ENCODE measurements at places on chromosomes 2 and 18.

DNA sequence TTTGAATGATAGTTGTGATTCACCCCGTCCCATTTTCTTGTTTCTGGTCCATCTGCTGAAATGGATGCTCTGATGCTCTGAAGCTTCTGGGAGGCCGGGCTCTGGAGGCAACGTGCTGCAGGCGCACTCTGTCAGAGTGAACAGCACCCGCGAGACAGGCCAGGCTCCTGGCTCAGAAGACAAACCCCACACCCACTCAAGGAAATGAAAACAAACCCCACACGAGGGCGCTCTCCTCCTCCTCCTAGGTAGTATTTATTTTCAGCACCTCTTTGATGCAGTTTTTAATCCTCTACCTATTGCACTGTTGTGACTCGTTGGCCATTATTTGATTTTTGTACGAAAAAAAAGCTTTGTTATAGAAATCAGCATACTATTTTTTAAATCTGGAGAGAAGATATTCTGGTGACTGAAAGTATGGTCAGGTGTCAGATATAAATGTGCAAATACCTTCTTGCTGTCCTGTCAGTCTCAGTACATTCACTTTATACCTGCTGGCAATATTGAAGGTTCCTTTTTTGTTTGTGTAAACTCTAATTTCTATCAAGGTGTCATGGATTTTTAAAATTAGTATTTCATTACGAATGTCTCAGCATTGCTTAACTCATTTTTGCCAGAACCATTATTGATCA is 10.3 kb upstream of the CHST10 start:
- DNase-seq = no peak

GRCh38 chr18:72895548-72895947 is 27.8 kb upstream of the NETO1 start:
- no peak for DNase-seq

DNA sequence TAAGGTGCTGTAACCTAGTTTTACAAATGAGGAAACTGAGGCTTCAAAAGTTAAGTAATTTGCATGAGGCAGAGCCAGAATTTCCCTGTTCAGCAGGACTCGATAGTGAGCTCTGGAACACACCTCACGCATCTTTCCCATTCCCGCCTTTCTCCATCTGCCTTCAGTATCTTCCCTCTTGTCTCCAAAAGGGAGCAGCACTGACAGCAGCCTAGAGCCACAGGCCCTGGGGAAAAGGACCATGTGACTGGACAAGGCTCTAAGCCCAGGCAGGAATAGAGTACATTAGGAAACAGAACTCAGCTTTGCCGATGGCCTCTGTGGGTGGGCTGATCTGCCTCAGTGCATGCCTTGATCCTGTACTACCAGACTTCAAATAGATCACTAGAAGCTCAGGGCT is 21.5 kb downstream of the GPR155 start:
- no peak for DNase-seq

- DNase-seq = no peak
Measured at GRCh38 chr2:111975819-111976218, 77.4 kb downstream of the MERTK start.

DNA sequence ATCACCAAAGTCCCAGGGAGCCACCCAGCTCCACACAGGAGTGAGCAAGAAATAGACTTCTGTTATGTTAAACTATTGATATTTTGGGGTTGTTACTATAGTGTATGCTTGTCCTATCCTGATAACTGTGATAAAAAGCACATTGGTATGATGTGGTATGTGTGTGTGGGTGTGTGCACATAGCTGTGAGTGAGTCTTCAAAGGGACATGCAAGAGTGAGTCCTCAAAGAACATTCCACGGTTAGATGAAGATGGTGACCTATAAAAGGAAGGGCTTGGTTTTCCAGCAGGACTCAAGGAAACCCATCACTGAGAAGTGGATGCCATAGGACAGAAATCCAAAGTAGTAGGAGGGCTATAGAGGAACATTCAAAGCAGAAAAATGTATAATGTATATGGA is 342.9 kb downstream of the TSN start:
- no peak for DNase-seq

- DNase-seq = no peak
Measured at GRCh38 chr2:31302940-31303563, 69.1 kb downstream of the EHD3 start.

DNA sequence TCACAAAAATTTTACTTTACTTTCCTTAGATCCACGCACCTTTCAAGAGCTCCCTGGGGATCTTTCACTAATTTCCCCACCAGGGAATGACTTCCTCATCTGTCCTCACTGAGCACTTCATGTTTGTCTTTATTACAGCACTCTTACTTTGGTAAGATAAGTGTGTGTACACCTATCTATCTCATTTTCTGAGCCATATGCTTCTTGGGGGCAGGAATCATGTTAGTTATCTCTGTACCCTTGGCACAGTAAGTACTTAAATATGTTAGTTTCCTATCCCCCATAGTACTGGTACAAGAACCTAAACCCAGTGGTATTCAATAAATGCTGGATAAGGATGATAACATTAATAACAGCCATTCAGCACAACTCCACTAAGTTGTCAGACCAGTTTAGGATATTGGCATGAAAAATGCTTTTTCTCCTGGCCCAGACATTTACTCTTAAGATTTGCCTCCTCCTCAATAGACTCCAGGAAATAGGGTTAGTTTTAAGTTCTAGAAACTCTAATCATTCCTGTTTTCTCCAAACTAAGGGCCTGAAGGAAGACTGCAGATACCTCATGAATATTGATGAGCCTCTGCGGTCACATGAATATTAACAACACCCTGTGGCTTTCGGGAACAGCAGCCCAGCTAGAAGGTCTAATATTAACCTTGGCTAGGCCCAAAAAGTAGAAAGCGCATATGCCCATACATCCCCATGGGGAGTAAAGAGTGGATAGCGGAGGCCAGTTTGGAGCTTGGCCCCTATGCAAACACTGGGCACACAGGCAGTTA is 38.2 kb downstream of the NHEJ1 start:
- no peak for DNase-seq

- DNase-seq = no peak
Measured at GRCh38 chr18:58862356-58862755, 2.3 kb upstream of the ZNF532 start.

DNA sequence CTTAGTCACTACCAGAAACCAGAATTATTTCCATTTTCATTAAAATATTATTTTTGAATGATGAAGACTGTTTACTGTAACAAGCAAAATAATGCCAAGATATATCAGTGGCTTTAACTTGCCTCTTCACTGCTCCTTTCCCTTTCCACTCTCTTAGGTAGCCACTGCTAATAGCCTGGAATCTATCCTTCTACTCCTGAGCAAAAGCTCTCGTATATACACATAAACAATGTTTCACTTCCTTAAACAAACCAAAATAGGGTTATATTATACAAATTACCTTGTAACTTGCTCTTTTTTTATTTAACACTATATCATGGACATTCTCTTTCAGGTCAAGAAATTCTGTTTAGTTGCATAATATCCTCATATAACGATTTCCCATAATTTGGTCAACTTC is 20.8 kb downstream of the IMMT start:
- DNase-seq = no peak

DNA sequence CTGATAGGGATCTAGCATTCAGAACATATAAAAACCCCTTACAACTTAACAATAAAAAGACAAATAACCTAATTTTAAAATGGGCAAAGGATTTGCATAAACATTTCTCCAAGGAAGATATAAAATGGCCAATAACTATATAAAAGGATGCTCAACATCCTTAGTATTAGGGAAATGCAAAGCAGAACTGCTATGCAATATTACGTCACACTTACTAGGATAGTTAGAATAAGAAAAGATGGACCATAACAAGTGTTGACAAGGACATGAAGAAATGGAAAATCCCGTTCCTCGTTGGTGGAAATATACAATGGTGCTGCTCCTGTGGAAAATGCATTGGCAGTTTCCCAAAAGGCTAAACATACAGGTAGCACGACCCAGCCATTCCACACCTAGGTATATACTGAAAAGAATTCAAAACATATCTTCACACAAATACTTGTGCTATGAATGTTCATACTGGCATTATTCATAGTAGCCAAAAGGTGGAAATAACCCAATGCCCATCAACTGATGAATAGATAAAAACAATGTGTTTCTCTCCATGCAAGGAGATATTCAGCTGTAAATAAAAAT is 48.2 kb upstream of the REV1 start:
- DNase-seq = no peak

- DNase-seq = no peak
Measured at GRCh38 chr2:45833301-45833967, 182.0 kb downstream of the PRKCE start.

DNA sequence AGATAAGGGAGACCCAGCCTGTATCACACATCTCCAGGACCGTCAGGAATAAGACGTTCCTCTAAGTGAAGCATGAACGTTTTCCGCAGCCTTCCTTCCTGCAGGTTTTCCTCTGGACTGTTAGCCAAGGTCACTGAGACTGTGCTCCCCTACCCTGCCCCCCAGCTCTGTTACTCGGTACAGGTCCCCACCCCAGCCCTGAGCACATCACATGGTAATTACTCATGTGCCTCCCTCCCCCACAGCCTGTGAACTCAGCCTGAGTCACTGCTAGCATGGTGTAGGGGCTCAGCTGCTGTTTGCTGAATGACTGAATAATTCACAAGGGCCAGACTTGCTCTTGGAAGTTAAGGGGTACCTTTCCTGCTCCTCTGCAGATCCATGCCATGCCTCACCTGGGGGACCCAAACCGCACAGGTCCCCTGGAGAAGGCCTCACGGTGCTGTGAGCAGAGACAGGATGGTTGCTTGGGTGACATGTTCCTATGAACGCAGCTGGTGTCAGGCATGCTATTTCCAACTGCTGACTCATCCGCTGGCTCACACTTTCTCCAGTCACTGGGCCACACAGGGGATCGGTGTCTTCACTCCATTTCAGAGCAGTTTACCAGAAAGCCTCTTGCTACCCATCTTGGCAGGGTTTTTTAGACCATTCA is 88.2 kb downstream of the PLB1 start:
- DNase-seq = no peak

- DNase-seq = no peak
Measured at GRCh38 chr2:144414324-144414845, 105.5 kb downstream of the ZEB2 start.

DNA sequence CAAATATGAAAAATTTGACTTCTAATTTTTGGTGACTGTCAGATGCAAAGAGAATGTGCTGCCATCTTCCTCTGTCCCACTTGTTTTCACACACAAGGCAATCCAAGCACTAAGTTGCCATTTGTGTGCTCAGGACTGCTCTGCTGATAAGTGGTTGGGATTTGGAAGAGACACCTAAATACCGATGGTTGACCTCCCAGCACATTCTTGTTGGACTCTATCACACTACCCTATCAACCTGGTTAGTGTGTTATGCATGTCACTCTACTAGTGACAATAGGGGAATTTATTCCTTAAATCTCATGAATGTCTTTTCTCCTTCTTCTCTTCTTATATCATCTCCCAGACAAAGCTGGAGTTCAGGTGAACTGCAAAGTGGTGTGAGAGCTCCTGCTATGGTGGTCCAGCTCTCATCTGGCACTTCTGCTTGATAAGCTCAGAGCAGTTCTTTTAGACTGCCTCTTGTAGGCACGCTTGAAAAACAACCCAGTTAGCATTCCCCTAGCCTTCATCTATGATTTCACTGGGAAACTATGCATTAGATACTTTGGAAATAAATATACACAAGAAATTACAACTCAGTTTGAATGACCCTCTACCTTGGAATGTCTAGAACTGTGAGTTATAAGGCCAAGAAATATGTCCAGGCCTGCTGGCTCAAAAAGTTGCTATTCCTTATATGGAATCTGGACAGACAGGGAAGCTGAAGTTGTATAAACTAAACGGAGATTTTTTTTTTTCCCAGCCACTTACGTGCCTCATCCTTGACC is 404.8 kb downstream of the MEIS1 start:
- no peak for DNase-seq

DNA sequence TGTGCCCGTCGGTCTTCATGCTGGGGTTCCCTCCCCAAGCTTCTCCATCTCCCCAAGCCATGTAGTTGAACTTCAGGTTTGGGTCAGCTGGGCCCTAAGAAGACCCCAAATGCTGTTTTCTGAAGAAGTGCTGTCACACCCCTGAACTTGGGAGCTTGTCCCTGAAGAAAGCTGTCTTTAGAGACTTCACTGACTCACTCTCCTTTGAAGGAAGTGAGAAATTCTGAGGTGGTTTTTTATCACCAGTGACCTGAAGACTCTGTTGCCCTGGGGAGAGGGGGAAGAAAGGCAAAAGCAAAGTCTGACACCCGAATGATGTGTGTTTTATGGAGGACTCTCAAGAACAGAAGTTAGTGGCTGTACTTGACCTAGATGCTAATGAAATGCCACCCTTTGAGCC is 83.6 kb upstream of the BCL2L11 start:
- no peak for DNase-seq

DNA sequence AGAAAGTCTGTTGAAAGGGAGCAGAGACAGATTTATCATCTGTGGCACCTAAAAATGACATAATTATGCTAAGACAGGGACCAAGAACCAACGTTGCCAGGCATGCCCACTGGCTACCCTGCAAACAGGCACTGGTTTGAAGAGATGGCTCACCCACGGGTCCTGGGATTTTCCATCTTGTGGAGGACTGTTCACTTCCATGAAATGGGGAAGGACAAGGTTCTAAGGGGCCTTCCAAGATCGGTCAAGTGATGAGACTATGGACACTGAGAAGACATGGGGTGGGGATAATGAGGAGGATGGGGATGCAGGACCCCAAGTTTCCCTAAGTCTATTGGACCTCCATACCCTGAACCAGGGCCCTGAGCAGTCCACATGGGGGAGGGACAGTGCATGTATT is 18.9 kb downstream of the LGALSL start:
- no peak for DNase-seq

- no peak for DNase-seq
Measured at GRCh38 chr2:30365201-30365600, 81.8 kb upstream of the LCLAT1 start.

GRCh38 chr18:79704631-79705030 is 25.0 kb downstream of the CTDP1 start:
- DNase-seq = no peak

- no peak for DNase-seq
Measured at GRCh38 chr2:219172231-219173154, 2.7 kb upstream of the SLC23A3 start.

DNA sequence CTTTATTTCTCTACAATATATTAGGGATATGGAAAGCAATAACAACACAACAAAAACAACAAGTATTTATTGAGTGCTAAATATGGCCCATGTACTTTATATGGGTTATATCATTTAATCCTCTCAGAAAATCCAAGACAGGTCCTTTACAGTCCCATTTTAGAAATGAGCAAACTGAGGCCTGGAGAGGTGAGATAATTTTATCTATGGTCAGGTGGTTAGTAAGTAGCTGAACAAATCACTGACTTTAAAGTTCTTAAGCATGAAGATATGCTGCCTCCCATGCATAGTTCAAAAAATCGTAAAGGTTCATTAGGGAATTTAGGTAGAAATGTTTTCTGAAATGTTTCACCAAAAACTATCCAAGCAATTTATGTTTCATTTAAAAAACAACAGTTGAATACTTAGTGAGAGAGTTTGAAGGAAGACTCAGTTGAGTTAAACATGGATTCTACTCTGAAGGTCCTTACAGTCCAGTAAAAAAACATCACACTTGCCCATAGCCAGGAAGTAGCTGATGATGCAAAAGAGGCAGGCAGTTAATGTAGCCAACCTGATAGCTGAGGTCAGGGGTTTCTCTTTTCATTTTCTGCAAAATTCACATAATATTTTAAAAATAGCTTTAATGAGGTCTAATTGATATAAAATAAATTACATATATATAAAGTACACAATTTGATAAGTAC is 7.6 kb upstream of the NFE2L2 start:
- DNase-seq = no peak

- no peak for DNase-seq
Measured at GRCh38 chr2:55826246-55826645, 97.3 kb downstream of the EFEMP1 start.

GRCh38 chr2:241818229-241818942 is 9.4 kb downstream of the NEU4 start:
- DNase-seq = no peak

- DNase-seq = peak; percentile 20
Measured at GRCh38 chr18:8741532-8741931, 36.2 kb downstream of the MTCL1 start.
